ENCODE measurements at places on chromosomes 5 and 9. TPM values are rescaled to one million over a fixed set of nuclear protein-coding genes. Genes with fewer than 3 reads are reported as not detected.

DNA sequence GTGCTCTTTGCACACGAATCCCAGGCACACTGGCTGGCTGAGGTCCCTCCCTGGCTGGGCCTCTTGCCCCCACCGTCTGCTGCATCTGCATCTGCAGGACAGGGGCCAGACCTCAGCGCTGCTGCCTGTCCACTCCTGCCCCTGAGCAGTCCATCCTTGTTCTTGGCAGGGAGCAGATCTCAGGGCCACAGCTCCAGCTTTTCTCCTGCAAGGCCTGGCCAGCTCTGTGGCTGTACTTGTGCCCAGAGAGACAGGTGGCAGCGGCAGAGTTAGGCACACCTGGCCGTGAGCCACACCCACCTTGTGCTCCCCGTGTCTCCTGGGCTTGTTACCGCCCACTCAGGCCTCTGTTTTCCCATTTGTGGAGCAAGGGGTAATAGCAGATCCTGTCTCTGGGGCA is 13.9 kb downstream of the NEK6 start:
- H3K27me3 ChIP-seq = no peaks in the 10 kb centered on the region
- peak; percentile 31 for DNase-seq
- H3K4me3 ChIP-seq = no peak overlapping the region

- H3K4me3 ChIP-seq = no peak overlapping the region
- no peak overlapping the region for H3K27ac ChIP-seq
- H3K4me1 ChIP-seq = peaks cover 70% of the 10 kb centered on the region
Observed at GRCh38 chr9:94178927-94179326, 80.2 kb upstream of the ZNF169 start.

DNA sequence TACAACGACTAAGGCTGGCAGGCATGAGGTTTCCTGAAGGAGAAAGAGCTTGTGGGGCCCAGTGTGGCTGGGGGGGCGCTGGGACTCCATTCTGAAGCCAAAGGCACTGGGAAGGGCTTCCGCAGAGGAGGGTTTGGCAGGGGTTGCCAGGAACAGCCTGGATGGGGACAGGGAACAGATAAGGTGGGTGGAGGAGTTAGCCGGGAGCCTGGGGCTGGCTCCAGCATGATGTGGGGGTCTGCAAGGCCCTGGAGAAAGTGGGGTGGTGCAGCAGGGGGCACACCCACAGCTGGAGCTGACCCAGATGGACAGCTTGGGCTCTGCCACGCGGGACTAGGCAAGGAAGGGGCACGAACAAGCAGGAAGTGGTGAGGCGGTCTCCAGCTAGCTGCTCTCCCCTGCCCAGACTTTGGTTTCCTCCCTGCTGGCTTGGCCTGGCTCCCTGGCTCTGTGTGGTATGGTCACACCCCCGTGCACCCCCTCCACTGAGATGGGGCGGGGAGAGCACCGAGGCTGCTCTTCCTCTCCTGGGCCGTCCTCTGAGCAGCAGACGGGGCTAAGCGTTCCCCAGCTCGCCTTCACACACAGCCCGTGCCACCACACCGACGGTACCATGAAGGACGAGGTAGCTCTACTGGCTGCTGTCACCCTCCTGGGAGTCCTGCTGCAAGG is at the start of gene LTC4S:
LTC4S (plus strand) TSS at position 519 of the 672 bp plus-strand sequence; CDS start at position 614, 95 bp downstream.
- no peak within 1 kb of the TSS for H3K4me3 ChIP-seq
- no peak within 1 kb of the TSS for H3K27ac ChIP-seq
- H3K4me1 ChIP-seq = peaks cover 22% of the 10 kb centered on the region
- no peaks in the 10 kb centered on the region for H3K36me3 ChIP-seq

GRCh38 chr5:135279328-135279727 is 119.7 kb downstream of the MACROH2A1 start:
- no peaks in the 10 kb centered on the region for H3K27me3 ChIP-seq
- H3K27ac ChIP-seq = no peak overlapping the region
- no peak overlapping the region for H3K4me3 ChIP-seq
- H3K4me1 ChIP-seq = no peaks in the 10 kb centered on the region
- DNase-seq = no peak

DNA sequence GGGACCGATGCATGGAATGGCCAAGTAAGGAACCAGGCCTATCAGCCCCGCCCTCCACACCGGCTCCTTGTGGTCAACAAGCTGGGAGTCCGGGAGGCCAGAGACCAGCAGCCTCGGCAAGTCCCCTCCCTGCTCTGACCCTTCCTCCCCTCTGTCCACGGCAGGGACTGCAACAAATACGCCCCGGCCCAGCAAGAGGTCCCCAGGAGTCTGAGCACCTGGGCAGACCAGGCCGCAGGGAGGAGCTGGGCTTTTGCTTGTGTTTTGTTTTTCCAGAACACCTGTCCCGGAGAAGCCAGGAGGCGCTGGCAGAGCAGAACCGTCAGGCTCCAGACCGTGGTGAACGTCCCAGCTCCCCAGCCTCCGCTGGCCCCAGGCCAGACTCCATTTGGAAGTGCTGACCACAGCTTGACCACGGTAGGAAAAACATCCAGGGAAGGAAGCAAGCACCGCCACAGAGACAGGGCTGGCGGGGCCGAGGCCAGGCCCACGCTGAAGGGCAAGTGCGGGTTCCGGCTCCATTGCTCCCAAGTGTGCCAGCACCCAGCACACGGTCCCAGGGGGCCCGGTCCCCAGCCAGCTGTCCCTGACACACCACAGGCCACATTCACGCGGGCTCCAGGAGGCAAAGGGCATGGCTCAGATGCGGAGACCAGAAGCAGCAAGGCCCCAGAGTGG is 56.7 kb downstream of the VAV2 start:
- H3K4me3 ChIP-seq = no peak overlapping the region
- peaks cover 11% of the 10 kb centered on the region for H3K27me3 ChIP-seq
- H3K36me3 ChIP-seq = no peaks in the 10 kb centered on the region
- no peak for DNase-seq
- H3K27ac ChIP-seq = no peak overlapping the region

DNA sequence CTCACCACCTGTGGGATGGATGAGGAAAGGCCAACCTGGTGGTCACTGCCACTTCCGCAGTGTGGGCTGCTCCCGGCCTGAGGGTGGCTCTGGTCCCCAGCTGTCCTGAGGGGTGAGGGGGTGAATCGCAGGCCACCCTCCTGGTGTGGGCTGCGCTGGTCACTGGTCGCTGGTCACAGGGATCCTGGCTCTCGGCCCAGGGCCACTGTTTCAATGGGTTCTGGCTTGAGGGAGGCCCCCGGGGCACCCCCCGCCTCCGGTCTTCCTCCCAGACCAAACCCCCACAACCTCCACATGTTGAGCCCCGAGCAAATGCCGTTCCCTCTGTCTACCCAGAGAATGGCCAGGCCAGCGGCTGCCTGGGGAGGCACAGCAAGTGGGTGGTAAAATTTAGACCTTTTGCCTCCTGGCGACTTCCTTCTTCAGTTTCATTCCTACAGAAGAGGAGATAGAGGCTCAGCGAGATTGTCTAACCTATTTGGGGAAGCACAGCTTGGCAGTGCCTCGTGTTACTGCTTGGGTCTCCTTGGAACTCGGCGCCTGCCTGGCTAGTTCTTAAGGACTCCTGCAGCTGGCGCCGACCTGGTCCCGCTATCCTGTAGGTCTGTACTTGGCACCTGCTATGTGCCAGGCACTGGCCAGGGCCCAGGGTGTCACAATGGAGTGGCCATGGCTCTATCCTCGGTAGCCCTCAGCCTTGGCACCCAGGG is 48.2 kb downstream of the RXRA start:
- peak overlapping the region; percentile 100 for H3K27ac ChIP-seq
- no peaks in the 10 kb centered on the region for H3K36me3 ChIP-seq
- peak overlapping the region; percentile 35 for H3K4me3 ChIP-seq
- H3K27me3 ChIP-seq = no peaks in the 10 kb centered on the region

DNA sequence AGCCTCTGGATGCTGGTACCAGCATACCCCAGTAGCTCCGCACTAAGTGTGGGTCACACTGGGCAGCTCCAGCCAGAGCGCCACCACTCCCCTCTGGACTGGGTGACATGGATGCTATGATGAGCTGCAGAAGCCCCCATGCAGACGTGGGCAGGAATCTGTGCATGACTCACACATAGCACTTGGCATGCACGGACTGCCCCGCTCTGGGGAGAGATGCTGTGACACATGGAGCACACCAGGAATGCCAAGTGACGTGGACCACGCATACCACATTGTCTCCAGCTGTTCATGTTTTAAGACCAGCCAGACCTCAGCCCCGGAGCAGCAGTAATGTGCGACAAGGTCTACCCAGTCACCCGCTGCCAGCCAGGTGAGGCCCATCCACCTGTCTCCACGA is 64.1 kb downstream of the SEMA4D start:
- H3K4me1 ChIP-seq = peaks cover 28% of the 10 kb centered on the region
- no peaks in the 10 kb centered on the region for H3K36me3 ChIP-seq
- no peak overlapping the region for H3K4me3 ChIP-seq
- DNase-seq = no peak
- H3K27ac ChIP-seq = no peak overlapping the region

- DNase-seq = no peak
- H3K27me3 ChIP-seq = no peaks in the 10 kb centered on the region
Observed at GRCh38 chr5:4927097-4927496, 213.0 kb upstream of the ADAMTS16 start.

DNA sequence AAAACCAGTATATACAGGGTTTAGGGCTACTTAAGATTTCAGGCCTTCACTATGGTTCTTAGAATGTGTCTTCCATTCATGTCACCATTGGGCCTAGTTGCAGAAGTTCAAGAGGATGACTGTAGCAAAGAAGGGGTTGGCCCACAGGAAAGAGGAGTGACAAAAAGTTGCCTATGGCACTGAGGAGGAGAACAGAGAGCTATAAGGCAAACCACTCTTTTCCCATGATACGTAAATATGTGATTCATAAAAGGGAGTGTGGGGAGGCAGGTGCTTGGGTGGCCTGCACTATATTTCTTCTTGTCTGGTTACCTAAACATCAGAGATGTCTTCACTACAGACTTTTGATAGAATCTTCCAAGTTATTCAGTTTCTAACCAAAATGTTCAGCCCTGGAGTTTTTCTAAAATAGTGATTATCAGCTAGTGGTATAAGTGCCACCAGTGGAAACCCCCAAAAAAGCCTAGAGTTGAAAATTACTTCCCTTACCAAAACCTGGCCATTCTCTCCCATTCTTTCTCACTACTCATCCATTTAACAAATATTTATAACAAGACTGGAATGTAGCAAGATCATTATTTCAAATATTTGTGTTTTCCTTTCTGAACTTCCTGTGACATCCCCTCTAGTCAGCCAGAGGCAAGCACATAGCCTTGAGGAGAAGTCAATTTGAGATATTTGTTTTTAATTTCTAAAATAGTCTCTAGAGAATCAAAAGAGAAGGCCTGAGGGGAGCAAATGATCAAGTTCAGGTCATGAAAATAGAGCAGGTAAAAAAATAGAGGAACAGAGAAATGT is 367.4 kb downstream of the EFNA5 start:
- no peaks in the 10 kb centered on the region for H3K4me1 ChIP-seq
- H3K27me3 ChIP-seq = no peaks in the 10 kb centered on the region
- no peak overlapping the region for H3K4me3 ChIP-seq
- H3K36me3 ChIP-seq = no peaks in the 10 kb centered on the region
- no peak overlapping the region for H3K27ac ChIP-seq

- no peaks in the 10 kb centered on the region for H3K36me3 ChIP-seq
- no peak overlapping the region for H3K27ac ChIP-seq
- no peak overlapping the region for H3K4me3 ChIP-seq
Observed at GRCh38 chr5:154370119-154370518, 75.7 kb upstream of the SAP30L start.

DNA sequence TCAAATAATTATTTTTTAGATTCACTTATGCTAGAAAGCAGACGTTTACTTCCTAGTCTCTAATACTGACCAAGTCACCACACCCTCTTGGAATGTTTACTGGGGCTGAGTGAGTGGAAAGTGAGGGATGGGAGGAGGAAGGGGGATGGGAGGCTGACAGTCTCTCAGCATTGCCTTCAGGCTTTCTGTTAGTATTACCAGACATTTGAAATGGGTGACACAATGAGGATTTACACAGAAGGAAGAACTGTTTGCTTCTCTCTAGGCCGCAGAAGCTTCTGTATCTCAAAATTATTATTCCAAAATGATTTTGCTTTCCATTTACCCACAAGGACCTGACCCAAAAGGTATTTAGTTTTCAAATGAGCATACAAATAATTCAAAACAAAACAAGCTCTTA is 232.8 kb upstream of the ZNF608 start:
- H3K4me3 ChIP-seq = no peak overlapping the region
- H3K4me1 ChIP-seq = no peaks in the 10 kb centered on the region
- no peaks in the 10 kb centered on the region for H3K36me3 ChIP-seq
- no peak overlapping the region for H3K27ac ChIP-seq

- H3K27ac ChIP-seq = no peak overlapping the region
- H3K36me3 ChIP-seq = no peaks in the 10 kb centered on the region
- no peak for DNase-seq
- H3K27me3 ChIP-seq = no peaks in the 10 kb centered on the region
- peaks cover 50% of the 10 kb centered on the region for H3K4me1 ChIP-seq
- H3K4me3 ChIP-seq = no peak overlapping the region
Observed at GRCh38 chr5:59423021-59423420, 470.5 kb downstream of the PDE4D start.

- H3K4me1 ChIP-seq = no peaks in the 10 kb centered on the region
- no peak overlapping the region for H3K27ac ChIP-seq
- H3K4me3 ChIP-seq = no peak overlapping the region
- H3K36me3 ChIP-seq = no peaks in the 10 kb centered on the region
- H3K27me3 ChIP-seq = no peaks in the 10 kb centered on the region
Observed at GRCh38 chr5:148781766-148782165, 44.6 kb upstream of the ADRB2 start.

DNA sequence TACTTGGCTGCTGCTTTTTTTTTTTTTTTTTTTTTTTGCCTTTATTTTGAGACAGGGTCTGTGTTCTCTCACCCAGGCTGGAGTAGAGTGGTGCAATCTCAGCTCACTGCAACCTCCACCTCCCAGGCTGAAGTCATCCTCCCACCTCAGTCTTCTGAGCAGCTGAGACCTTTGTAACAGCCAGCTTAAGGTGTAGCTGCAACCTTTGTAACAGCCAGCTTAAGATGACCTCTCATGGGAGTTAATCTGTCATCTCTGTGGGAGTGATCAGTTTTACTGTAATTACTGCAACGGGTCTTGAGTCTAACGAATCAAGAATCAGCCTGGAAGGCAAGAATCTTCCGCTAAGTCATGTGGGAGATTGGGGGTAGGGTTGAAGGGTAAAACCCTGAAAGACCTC is 31.6 kb upstream of the SNX2 start:
- no peaks in the 10 kb centered on the region for H3K36me3 ChIP-seq
- no peak for DNase-seq
- no peak overlapping the region for H3K27ac ChIP-seq
- no peaks in the 10 kb centered on the region for H3K4me1 ChIP-seq

GRCh38 chr9:10479172-10479571 is 133.6 kb downstream of the PTPRD start:
- no peaks in the 10 kb centered on the region for H3K36me3 ChIP-seq
- no peaks in the 10 kb centered on the region for H3K4me1 ChIP-seq
- H3K27me3 ChIP-seq = no peaks in the 10 kb centered on the region
- no peak for DNase-seq
- no peak overlapping the region for H3K27ac ChIP-seq

The ACOT12 gene
- total RNA-seq = 0.53 TPM

The SHC3 gene
- 0.29 TPM for total RNA-seq

The ZNF658 gene
- total RNA-seq = 2.0 TPM

The MATR3 gene
- 188 TPM for total RNA-seq

The BTNL3 gene
- not detected for total RNA-seq

The SHOC1 gene
- not detected for total RNA-seq

The PCDHB8 gene
- total RNA-seq = not detected

The NR5A1 gene
- not detected for total RNA-seq
